ENCODE measurements at places on chromosomes 6 and 20.

DNA sequence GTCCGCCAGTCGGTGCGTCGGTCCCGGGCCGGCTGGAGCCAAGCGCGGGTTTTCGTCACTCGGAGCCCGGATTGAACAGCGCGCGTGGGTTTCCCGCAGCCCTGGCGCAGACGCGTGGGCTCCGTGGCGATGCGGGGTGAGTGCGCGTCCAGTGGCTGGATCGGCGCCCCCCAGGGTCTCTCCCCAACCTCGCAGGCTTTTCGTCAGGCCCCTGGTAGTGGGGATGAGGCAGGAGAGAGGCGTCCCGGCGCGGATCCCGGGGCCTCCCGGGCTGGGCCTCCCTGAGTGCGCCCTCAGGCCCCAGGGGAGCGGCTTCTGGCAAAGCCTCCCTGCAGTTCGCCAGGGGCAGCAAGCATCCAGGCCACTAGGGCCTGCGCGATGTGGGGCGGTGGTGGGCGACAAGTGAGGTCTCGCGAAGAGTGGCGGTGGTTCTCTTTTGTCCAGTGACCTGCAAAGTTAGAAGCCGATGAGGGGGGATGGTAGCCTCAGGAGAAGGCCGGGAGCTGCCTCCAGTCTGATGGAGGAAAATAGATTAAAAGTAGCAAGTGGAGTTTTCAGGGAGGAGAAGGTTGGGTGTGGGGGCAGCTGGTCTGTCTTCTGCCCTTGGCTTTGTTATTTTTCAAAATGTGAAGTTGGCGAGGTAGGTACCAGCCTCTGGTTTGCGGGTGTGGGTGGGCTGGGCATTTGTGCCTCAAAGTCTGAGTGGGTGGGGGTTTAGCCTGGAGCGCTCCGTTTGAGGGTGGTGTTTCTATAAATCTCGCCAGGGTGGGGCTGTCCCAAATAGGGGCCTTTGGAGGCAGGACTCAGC is 1.6 kb downstream of the TOX2 start:
- peak; percentile 47 for DNase-seq

DNA sequence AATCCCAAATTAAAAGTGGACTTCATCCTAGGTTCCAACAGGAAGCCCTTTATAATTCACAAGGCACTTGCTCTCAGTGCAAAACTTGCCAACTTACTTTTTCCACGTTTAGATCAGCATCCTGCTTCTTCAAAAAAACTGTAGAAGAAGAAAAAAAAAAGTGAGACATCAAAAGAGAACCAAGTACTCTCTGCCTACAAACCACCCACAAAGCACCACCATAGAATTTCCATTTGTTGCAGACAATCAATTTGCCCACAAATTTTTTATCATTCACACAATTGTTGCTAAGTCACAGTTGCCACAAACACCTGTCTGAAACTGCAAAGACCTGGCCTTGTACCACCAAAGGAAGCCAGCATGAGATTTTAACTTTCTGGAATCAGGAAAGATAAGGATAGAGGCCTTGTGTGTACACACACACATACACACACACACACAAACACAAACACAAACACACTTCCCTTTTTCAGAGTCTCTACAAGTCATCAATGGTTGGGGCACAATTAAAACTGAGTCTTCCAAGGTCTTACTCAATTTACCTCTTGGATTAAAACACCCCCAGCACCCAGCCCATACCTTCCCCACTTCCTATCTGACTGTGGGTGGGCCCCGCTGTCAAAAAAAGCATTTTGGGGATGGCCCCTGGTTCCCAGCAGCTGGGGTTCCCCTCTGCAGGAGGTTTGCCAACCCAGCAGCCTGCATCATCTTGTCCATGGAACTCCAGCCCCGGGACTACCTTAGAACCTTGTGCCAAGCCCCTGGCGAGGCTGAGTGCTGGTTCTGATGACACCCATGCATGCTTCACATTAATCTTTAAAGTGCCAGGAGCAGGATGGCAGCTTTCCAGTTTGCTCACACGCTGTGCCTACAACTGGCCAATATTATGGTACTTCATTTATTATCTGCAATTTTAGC is 26.5 kb downstream of the FYN start:
- peak; percentile 35 for DNase-seq

DNA sequence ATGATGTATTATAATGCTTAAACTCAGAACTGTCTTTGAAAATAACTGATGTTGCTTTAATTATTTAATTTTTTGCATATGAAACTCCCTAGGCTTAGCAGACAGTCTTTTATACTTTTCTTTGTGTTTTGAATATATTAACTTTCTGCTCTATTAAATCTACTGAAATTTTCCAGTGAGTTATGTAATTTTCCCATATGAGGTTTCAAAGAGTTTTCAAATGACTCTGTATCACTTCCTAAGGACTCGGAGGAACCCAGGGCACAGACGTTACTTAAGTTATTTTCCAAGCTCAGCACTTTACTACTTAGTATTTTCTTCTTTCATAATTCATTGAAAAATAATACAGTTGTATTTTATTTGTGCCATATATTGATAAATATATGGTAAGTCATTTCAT is 122.6 kb downstream of the HS3ST5 start:
- no peak for DNase-seq

DNA sequence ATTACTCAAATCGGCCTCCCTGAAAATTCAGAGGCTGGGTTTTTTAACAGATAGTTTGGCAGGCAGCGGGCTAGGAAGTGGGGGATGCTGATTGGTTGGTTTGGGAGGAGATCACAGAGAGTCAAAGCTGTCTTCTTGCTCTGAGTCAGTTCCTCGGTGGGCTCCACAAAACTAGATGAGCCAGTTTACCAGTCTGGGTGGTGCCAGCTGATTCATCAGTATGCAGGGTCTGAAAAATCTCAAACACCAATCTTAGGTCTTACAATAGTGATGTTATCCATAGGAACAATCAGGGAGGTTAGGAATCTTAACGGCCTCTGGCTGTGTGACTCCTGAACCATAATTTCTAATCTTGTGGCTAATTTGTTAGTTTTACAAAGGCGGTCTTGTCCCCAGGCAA is 190.7 kb downstream of the C6orf118 start:
- no peak for DNase-seq

DNA sequence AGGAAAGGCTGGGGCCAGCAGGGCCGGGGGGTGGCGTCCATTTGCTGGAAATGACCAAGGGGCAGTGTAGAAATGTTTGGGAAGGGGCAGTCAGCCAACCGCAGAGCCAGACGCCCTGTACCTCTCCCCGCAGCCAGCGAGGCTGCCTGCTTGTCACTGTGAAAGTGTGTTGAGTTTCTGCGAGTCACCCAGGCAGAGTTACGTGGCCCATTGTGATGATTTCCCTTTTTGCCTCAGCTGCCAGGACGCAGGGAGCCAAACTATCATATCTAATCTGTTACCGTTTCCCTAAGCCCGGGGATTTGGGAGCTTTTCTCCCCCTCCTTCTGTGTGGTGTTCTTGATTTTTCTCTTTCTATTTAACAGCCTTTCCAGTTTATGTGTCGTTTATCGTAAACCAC is 67.9 kb upstream of the STX16 start:
- peak; percentile 18 for DNase-seq

DNA sequence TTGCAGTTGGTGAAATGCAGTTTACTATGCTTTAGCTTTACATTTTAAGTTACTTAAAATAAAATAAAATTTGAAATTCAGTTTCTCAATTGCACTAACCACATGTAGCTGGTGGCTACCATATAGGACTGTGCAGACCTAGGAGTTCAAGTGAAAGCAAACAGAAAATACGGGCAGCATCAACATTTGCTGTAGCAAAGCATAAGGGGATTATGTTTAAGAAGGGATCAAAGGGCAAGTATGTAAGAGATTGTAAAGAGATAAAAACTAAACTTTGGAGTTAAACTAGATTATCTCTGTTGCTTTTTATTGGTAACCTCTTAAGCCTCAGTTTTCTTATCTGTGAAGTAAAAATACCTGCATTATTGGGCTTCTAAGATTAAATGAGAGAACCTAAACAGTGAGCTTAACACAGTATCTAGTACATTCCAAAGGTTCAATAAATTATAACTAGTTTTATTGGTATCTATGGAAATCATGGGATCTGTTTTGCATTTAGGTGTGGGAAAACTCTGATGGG is 81.2 kb downstream of the SPTLC3 start:
- DNase-seq = no peak

DNA sequence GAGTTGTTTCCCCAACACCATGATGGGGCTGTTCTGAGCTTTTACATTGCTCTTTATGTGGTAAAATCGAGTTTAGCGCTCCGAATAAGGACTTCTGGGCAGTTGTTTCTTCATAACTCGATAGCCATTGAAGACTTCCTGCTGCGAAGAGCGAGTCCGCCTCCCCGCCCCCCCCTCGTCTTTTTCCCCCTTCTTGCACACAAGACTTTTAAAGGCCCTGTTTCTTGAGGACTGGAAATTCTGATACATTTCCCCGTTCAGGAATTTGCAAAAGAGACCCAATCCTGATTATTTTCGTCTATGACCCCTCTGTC is 1.5 kb upstream of the CITED2 start:
- peak; percentile 70 for DNase-seq

GRCh38 chr6:133816171-133816570 is 72.7 kb upstream of the TCF21 start:
- DNase-seq = no peak

GRCh38 chr20:20036756-20037155 is 15.5 kb downstream of the CRNKL1 start:
- DNase-seq = no peak

DNA sequence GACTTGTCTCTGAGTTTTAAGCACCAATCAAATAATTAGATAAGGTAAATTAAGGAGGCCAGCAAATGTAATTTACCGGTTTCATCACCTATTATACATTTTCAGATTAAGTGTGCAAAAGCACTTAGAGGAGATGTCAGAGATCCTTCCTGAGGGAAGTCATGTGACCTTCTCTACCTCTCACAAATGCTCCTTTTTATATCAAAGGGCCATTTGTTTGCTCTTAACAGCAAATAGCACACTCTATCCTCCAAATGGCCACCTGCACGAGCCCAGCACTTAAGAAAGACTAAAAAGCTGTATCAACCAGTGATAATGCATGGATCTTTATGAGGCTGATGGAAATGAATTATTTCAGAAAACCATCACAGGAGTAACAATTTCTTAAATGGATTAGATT is 149.4 kb downstream of the ELOVL4 start:
- no peak for DNase-seq

DNA sequence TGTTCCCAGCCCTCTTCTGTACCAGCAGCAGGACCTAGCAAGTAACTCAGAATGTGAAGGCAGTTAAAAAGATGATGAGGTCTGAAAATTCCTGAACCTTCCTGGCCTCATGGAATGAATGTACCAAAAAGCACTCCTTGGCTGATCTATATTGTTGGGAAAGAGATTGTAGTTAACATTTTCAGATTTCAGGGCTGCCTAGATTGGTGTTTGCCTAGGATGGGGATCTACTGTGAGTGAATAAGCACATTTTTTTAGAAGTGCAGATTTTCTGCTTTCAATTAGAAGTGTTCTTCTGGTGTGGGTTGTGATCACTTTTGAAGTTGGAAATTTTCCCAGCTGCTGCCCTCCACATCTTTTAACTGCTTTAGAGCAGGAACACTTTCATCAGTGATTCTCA is 6.2 kb downstream of the MYLIP start:
- peak; percentile 18 for DNase-seq

GRCh38 chr6:160110586-160111123 is 11.0 kb upstream of the SLC22A1 start:
- peak; percentile 44 for DNase-seq

DNA sequence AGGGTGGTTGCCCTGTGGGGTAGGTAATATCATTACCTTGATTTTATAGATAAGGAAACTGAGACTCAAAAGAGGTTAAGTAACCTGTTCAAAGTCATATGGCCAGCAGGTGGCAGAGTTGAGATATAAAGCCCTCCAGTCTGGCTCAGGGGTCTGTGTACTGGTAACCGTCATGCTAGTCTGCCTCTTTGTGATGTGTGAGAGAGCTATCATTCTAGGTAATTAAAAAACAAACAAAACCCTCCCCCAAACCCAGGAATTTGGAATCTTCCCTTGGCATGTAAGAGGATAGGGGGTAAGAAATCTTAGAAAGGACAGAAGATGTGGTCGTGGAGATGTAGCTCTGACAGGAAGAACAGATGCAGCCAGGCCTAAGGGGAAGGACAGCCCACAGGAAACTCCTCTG is 206.0 kb downstream of the CDC5L start:
- peak; percentile 77 for DNase-seq

DNA sequence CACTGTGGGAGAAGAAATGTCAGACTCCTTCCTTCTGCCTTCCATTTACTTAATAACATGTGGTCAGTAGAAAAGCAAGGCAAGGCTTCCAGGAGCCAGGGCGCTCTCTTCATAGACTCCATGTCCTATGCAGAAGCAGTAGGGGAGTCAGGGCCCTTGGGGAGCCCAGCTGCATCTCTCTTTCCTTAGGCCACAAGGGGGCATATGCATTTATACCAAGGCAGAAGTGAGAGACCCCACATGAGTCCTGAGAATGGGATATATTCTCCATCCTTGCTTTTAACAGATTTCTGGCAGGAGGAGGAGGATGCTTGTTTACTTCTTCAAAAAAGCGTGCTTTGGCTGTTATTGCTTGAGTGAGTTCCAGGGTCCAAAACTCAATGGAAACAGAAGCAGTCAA is 198.5 kb downstream of the HIVEP2 start:
- peak; percentile 39 for DNase-seq

GRCh38 chr6:104500265-104500664 is 359.5 kb downstream of the HACE1 start:
- DNase-seq = no peak

DNA sequence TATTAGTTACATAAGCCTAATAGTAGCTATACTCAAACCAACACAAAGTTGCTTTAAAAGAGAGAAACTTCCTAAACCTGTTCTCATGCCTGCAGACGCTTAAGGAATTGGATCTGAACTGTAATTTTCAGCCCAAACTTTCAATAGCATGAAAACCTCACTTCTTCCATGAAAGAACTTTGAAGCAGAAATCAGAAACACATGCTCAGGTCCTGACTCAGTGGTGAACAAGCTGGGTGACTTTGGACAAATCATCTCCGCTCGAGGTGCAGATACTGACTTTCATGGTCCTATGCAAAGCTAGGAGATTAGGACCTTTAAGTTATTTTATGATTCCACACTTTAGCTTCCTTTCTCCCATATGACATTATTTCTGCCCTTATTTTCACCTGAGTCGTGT is 36.5 kb downstream of the NOX3 start:
- DNase-seq = peak; percentile 51

- peak; percentile 72 for DNase-seq
Observed at GRCh38 chr6:22737331-22737730, 168.0 kb downstream of the HDGFL1 start.

- no peak for DNase-seq
Observed at GRCh38 chr6:71130277-71130676, 158.3 kb upstream of the OGFRL1 start.

DNA sequence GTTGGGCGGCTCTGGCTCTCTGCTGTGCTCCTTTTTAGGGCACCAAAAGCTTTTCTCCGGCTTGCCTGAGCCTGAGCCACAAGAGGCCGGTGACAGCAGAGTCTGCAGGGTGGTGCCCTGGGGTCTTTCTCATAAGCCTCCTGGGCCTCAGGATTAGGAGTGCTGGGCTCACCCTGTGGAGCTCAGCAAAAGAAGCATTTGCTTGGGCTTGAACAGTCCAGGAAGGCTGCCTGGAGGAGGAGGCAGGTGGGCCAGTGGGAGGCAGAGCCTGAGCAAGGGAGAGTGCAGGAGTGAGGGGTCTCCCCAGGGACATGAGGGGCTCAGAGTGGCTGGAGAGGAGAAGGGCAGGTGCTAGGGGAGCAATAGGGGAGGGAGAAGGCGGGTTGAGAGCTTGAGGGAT is 32.9 kb upstream of the MRGBP start:
- no peak for DNase-seq

- no peak for DNase-seq
Observed at GRCh38 chr6:148550569-148550968, 196.3 kb upstream of the UST start.

Data from EH (cell line).